ENCODE measurements at places on chromosomes 2 and 18.

- no peak for DNase-seq
Measured at GRCh38 chr18:54787616-54788015, 40.7 kb upstream of the RAB27B start.

DNA sequence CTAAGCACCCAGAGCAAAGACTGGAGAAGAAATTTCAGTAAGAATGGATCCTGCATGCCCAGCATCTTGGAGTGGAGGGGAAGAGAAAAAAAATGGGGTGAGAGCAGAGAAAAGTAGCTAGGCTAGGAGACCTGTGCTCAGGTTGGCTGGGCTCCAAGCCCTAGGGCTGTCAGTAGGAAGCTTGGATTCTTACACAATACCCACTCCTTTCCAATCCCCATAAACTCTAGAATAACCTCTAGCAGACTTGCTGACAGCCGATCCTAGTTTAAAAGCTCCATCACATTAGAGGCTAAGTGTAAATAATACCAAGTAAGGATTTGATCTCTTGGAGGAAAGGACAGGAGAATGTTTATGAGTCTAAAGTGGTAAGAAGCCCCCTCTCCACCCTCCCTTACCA is 46.2 kb upstream of the NABP1 start:
- DNase-seq: no peak

- DNase-seq: no peak
Measured at GRCh38 chr18:35982409-35983114, 10.1 kb downstream of the RMP24 start.

DNA sequence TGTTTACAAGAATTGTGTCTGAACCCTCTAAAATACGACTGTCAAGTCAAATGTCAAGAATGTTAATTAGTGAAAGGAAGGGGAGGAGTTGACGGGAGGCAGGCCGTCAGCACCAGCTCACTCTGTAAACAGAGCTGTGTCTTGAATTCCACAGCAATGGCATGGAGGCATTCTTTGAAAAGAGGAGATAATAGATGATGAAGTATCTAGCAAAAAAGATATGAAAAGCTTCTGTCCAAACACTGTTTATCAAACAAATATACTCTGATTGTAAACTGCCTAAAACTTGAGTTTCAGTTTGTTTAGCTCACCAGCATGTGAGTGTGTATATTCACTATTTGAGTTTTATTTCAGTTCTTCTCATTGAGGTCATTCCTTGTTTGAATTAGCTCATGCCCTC is 94.7 kb upstream of the CDC42EP3 start:
- DNase-seq: no peak

DNA sequence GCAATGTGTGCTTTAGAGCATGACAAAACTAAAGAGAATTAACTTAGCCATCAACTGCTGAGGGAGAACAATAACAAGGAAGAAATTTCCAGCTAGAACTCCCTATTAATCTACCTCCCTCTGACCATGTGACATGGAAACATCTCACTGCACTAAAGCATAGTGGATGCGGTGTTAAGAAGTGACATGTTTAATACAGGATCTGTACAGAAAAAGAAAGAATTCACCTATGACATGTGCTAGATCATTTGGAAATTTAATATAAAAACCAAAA is 202.3 kb upstream of the KLHL14 start:
- DNase-seq: no peak

- no peak for DNase-seq
Measured at GRCh38 chr2:29951576-29951975, 30.2 kb upstream of the ALK start.

DNA sequence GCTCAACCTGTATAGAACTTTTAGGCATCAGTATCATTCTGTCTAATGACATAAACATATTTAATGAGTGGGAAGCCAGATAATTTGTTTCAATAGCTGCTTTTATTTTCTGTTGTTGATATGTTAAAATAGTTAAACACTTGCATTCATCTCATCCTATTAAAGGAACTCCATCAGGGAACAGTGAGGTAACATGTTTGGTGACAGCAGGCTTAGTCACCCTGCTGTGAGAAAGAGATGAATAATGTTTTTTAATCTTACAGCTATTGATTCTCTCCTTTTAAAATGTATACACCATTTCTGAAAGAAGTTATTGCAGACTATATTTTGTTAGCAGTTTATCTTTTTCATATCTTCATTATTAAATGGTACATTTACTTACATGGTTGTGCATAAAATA is 123.3 kb upstream of the CWC22 start:
- DNase-seq: no peak

GRCh38 chr2:235527806-235528469 is 34.1 kb downstream of the AGAP1 start:
- DNase-seq: no peak

Measured in activated CD4-positive, alpha-beta T cell treated with anti-CD3 and anti-CD28 coated beads, Interleukin-2, Interleukin-4, amounts not matched to agents 100 ng/mL and 50 ng/mL, durations not matched to agents 16 hours and 8 hours (primary cell).